ENCODE measurements at places on chromosomes 2 and 18.

DNA sequence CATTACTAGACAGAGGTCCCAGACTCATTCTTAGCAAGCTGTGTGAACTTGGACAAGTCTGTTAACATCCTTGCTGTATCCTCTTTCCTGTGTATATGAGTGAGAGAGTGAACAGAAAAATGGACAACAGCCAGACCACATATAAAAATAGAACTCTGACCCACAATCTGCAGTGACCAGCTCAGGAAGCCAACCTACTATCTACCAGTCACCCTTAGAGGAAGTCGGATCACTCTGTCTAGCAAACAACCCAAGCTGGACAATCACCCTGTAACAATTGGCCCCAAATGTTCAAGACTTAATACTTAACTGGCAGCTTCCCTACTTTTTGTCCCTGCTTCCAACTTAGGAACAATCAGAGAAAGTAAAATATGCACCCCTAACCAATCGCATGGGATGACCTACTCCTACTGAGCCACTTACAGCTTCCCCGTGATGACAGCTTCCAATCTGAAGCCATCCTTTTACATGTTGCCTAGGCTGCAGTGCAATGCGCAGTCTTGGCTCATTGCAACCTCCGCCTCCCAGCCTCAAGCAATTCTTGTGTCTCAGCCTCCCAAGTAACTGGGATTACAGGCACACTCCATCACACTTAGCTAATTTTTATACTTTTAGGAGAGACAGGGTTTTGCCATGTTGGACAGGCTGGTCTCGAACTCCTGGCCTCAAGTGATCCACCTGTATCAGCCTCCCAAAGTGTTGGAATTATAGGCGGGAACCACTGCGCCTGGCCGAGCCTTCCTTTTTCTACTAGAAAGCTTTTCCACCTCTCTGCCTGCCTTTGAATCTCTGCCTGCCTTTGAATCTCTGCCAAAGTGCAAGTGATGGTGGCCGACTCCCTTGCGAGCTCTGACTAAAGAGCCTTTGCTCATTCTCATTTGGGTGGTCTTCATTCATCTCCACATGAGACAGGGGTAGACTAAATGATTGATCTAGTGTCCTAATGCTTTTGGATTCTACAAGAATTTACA lies 158.3 kb upstream of the NDUFV2 start:
- DNase-seq, result no peak

- no peak for DNase-seq
These were observed 35.6 kb downstream of the SNED1 start for GRCh38 chr2:241033994-241034393.

- no peak for DNase-seq
These were observed 319.5 kb downstream of the ALK start for GRCh38 chr2:29601872-29602271.

DNA sequence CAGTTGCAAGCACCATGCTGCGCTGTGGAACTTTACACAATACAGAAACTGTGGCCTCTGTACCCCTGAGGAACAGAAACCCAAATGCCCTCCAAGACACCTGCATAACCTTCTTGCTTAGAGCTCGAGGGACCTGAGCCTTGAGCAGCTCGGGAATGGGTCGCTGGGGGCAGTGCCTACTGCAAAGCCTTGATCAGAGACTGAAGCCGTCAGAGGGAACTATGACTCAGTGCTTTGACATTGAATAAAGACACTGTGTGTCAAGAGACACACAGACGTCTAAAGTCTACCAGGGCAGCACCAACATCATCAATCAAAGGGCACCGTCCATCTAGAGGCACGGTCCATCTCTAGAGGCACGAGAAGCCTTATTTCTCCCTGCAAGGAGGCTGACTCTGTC lies 30.6 kb downstream of the GPR45 start:
- DNase-seq, result no peak

DNA sequence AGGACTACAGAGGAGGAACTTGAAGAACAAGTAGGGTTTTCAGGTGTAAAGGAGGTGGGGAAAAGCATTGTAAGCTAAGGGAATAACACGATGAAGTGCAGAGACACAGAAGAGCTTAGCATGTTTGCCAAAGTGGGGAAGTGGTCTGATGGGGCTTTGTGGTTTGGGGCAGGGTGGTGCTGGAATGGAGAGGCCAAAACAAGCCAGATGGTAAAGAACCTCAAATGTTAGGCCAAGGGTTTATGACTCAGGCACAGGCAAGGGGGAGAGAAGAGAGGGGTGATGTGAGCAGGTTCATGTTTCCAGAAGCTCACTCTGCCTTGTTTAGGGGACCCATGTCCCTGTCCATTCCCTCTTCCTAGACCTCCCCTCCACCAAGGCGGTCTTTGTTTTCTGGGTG lies 104.5 kb upstream of the YWHAQ start:
- no peak for DNase-seq

GRCh38 chr18:63238693-63239075 lies 80.9 kb downstream of the BCL2 start:
- DNase-seq, result no peak

DNA sequence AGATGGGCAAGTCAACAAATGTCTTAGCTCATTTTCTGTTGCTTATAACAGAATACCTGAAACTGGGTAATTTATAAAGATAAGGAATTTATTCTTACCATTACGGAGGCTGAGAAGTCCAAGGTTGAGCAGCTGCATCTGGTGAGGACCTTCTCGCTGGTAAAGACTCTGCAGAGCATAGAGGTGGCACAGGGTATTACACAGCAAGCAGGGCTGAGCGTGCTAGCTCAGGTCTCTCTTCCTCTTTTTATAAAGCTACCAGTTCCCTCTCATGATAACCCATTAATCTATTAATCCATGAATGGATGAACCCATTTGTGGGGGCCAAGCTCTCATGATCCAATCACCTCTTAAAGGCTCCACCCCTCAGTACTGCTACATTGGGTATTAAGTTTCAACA lies 109.1 kb downstream of the CDK15 start:
- no peak for DNase-seq

GRCh38 chr2:152062125-152063091 lies 36.4 kb downstream of the CACNB4 start:
- no peak for DNase-seq

DNA sequence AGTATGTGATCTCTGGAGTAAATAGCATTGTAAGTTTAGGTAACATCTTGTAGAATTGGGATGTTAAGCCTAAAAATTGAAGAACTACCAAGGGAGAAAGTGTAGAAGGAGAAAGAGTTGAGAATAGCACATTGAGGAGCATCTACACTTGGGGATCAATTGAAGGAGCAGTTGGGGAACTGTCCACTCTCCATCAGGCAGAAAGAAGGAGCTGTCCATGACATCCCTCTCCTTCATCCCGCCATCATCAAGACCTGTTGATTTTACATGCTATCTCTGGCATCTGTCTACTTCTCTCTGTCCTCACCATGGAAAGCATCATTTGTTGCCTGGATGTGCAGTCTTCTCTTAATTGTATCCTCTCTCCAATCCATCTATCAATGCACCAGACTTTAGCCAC lies 87.8 kb downstream of the CCDC141 start:
- no peak for DNase-seq

GRCh38 chr2:70778676-70779075 lies 10.7 kb upstream of the ADD2 start:
- DNase-seq, result no peak

DNA sequence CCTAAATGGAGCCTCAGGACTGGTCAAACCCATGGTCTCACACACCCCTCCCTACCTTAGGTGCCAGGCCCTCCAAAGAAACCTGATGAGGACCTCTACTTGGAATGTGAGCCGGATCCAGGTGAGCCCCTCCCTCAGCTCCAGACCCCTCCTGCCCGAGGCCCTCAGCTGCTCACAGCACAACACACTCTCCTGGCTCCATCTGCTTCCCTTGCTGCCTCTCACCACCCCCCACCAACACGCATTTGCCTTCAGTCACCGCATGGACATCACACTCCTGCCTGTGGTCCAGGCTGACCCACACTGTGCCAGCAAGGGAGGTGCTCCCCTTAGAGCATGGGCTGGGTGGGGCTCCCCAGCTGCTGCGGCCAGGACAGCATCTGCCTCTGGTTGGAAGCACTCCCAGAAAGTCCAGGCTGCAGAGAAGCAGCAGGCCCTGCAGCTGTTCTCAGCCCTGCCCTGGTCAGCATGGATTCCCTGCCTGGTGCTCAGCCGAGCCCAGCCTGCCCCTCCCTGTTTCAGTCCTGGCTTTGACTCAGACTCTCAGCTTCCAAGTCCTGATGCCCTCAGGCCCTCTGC lies 15.1 kb downstream of the SH2D6 start:
- no peak for DNase-seq

- no peak for DNase-seq
These were observed 2.8 kb downstream of the NOL4 start for GRCh38 chr18:34221971-34222306.
